ENCODE measurements at places on chromosomes 7 and 10.

- no peak for DNase-seq
Observed at GRCh38 chr10:114682532-114682931, 24.5 kb upstream of the ABLIM1 start.

GRCh38 chr10:91115618-91116390 is 104.7 kb upstream of the PCGF5 start:
- DNase-seq: no peak

GRCh38 chr10:117166418-117167345 is 28.6 kb upstream of the VAX1 start:
- DNase-seq: no peak

DNA sequence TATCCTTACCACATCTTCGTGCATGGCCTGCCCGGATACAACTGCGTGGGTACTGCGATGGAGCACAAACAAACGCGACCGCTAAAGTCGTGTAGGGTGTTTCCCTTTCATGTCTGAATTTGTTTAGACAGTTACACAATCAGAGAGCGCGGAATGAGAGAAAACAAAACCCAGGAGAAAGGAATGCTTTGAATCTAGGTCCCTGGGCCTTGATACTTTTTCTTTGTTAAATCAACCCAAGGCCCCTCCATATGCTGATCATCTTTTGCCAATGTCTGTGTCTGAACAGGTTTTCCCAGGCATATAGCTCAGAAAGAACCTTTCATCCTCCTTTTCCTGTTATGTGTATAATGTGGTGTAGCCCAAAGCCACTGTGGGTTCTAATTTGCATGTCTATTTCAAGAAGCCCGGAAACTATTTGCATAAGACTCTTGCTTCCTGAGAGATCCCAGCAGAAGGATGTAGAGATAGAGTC is 145.8 kb downstream of the FRMD4A start:
- no peak for DNase-seq

- no peak for DNase-seq
Observed at GRCh38 chr10:33758299-33758698, 423.8 kb upstream of the NRP1 start.

GRCh38 chr10:25522946-25523608 is 348.3 kb downstream of the GPR158 start:
- no peak for DNase-seq

DNA sequence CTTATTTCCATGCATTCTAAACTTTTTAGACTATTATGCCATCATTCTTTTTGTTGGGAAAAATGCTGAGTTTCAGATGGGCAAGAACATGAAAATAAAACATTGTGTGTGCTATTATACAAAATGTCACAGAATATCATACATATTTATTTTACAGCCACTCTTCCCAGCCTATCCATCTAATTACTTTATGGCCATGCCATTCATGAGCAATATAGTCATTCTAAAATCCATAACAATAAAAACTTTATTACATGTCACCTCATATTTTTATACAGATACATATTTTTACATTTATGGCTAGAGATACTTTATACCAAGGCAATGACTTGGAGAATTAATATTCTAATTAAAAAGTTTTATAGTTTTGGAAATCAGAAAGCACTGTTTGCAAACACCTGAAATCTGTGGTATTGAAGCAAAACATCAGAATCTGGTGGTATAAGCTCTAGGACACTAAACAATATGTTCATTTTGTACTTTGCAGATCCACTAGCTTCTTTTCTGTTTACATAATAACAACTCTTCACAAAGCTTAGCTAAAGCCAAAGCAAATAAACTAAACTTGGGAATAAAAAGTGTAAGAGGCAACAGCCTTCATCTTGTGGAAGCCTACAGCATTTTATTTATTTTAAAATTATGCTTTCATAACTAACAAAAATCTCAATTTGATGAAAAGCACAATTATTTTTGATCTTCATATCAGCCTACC is 210.1 kb downstream of the RNLS start:
- DNase-seq: no peak
